HT-29 (cell line): ENCODE measurements at places on chromosomes 7 and 10. TPM values are rescaled to one million over a fixed set of nuclear protein-coding genes. Genes with fewer than 3 reads are reported as not detected.

Gene PDZD8
- total RNA-seq = 31.0 and 31.1 TPM in 2 replicates

Gene FAM25C
- total RNA-seq = not detected in 2 replicates

Gene IL15RA
- total RNA-seq = 12.4 and 14.1 TPM in 2 replicates

Gene SNCG
- total RNA-seq = 647 and 699 TPM in 2 replicates

Gene CPEB3
- total RNA-seq = 0.65 and 0.74 TPM in 2 replicates

Gene FEZF1
- total RNA-seq = not detected in 2 replicates

Gene NODAL
- not detected in 2 replicates for total RNA-seq

Gene AKR1D1
- not detected in 2 replicates for total RNA-seq

Gene PTPRN2
- 0.52 and 1.7 TPM in 2 replicates for total RNA-seq

Gene KIAA1549
- total RNA-seq = 0.26 and 0.38 TPM in 2 replicates

Gene MKX
- total RNA-seq = not detected in 2 replicates

Gene ZNF239
- 10.9 and 12.8 TPM in 2 replicates for total RNA-seq

Gene AGR2
- total RNA-seq = 163 and 215 TPM in 2 replicates

Gene SLIT1
- total RNA-seq = under 0.01 TPM in 1 of 2 replicates, not detected in the other

Gene C7orf57
- not detected in 2 replicates for total RNA-seq

Gene LDB3
- not detected in 2 replicates for total RNA-seq

Gene TMEM72
- total RNA-seq = not detected in 2 replicates

Gene GPC2
- total RNA-seq = 1.7 and 4.2 TPM in 2 replicates

Gene CUBN
- total RNA-seq = under 0.01 TPM in 1 of 2 replicates, not detected in the other

Gene AOAH
- not detected in 2 replicates for total RNA-seq

Gene PRF1
- not detected in 2 replicates for total RNA-seq

Gene TMEM213
- total RNA-seq = not detected in 2 replicates

Gene TCAF2
- total RNA-seq = 0.65 and 0.71 TPM in 2 replicates

Gene SAP25
- total RNA-seq = 0.63 and 1.5 TPM in 2 replicates

Gene SEC61A2
- total RNA-seq = 2.2 and 6.3 TPM in 2 replicates

Gene TMEM196
- not detected in 2 replicates for total RNA-seq

Gene CLDN3
- total RNA-seq = 413 and 446 TPM in 2 replicates

Gene LRRC4
- not detected in 2 replicates for total RNA-seq

Gene SEMA3E
- 5.6 and 5.7 TPM in 2 replicates for total RNA-seq

Gene GAD2
- total RNA-seq = not detected in 2 replicates

Gene MCM10
- total RNA-seq = 14.5 and 20.1 TPM in 2 replicates

Gene CYP3A7
- total RNA-seq = 0.10 TPM in 1 of 2 replicates, not detected in the other

Gene ASB4
- 0.08 and 0.10 TPM in 2 replicates for total RNA-seq

Gene TEX36
- not detected in 2 replicates for total RNA-seq

Gene H2BK1
- total RNA-seq = not detected in 2 replicates

Gene TCERG1L
- not detected in 2 replicates for total RNA-seq

Gene SPDYE2B
- total RNA-seq = not detected in 2 replicates

Gene PLEKHA1
- 13.0 and 15.8 TPM in 2 replicates for total RNA-seq

Gene CFAP70
- total RNA-seq = 0.03 TPM in 1 of 2 replicates, not detected in the other
